ENCODE measurements at places on chromosomes 12 and 14.

GRCh38 chr12:56987011-56987410 lies 19.3 kb downstream of the ZBTB39 start:
- no peak for DNase-seq

- peak; percentile 90 for DNase-seq
Observed at GRCh38 chr12:104215638-104216297, at the start of gene TXNRD1. TSS of gene TXNRD1 (plus strand) at chr12:104215779. CDS start at chr12:104215803, 24 bp downstream.

GRCh38 chr14:30651937-30652336 lies 29.8 kb downstream of the SCFD1 start:
- no peak for DNase-seq

GRCh38 chr14:94867946-94868771 lies 98.2 kb upstream of the GSC start:
- no peak for DNase-seq

GRCh38 chr12:68932128-68932960 lies 627 bp downstream of the CPM start:
- peak; percentile 19 for DNase-seq

- peak; percentile 81 for DNase-seq
Observed at GRCh38 chr12:6606331-6607131, 648 bp downstream of the CHD4 start.

GRCh38 chr14:37447883-37448391 lies 147.1 kb downstream of the FOXA1 start:
- DNase-seq = no peak

DNA sequence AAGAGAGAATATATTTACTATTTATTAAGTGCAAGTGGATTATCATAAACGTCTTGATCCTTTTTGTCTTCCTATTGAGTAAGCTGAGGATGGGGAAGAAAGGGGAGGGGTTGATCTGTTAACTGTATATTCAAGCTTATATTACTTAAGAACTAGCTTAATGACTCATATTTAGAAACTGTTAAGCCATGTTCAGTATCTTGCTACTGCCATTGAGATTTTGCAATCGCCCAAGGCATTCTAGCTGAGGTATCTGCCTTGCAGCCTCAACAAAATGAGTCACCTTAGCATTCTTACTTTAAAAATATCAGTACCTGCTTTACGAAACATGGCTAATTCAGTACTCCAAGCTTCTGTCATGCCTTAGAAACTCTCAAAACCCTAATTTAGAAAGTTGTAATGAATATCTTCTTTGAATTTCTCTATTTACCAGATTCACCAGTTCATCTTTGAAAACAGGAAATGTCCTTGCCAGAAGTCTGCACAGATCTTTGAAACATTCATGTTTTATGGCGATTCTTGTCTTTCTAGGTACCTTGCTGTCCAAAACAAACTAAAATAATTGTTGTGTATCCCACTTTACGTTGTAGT lies 76.1 kb downstream of the ALG10B start:
- no peak for DNase-seq

GRCh38 chr14:30988509-30988908 lies 36.9 kb upstream of the AP4S1 start:
- DNase-seq = no peak

DNA sequence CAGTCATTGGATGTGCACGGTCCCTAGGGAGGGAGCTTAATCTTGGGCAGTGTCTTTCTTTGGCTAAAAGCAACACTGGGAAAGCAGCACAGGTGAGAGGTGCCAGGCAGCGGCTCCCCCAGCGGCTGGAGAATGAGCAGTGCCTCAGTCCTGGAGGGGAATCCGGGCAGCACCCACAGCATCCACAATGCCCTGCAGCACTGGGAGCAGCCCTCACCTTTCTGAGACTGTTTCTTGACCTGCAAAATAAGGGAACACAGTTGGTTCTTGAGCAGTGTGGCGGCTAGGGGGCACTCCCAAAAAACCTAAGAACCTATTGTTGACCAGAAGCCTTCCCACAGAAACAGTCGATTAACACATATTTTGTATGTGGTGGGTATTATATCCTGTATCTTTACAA lies 75.8 kb downstream of the SINHCAF start:
- no peak for DNase-seq

- DNase-seq = no peak
Observed at GRCh38 chr12:113929312-113929989, 36.7 kb downstream of the RBM19 start.

DNA sequence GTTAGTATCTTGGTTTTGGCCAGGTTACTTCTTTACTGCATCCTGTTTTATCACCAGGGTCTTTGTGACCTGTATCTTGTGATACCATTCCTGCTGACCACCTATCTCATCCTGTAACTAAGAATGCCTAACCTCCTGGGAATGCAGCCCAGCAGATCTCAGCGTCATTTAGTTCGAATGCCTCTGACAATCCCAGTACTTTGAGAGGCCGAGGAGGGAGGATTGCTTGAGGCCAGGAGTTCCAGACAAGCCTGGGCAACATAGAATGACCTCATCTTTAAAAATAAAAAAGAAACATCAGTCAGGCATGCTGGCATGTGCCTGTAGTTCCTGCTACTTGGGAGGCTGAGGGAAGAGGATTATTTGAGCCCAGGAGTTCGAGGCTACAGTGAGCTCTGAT lies 206.5 kb downstream of the SUDS3 start:
- DNase-seq = no peak

- DNase-seq = no peak
Observed at GRCh38 chr12:91926848-91927247, 218.8 kb downstream of the BTG1 start.

DNA sequence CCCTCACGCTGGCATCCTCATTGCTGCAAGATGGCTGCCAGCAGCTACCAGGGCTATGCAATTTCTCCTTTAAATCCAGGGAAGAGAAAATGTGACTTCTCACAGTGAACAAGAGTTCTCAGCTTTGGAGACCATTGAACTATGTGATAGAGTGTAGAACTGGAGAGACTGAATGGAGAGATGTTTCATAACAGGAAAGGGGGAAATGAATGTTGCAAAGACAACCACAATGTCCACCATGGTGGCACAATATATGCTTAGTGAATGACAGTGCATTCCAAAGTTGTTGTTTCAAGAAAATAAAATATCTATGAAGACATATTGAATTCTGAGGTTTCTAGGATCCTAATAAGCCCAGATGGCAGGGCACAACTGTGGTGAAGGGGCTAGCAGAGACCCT lies 13.2 kb upstream of the COCH start:
- no peak for DNase-seq

GRCh38 chr12:67989184-67989920 lies at the start of gene IFNG-AS1:
TSS of gene IFNG-AS1 (plus strand) at chr12:67989447.
- DNase-seq = peak; percentile 31

DNA sequence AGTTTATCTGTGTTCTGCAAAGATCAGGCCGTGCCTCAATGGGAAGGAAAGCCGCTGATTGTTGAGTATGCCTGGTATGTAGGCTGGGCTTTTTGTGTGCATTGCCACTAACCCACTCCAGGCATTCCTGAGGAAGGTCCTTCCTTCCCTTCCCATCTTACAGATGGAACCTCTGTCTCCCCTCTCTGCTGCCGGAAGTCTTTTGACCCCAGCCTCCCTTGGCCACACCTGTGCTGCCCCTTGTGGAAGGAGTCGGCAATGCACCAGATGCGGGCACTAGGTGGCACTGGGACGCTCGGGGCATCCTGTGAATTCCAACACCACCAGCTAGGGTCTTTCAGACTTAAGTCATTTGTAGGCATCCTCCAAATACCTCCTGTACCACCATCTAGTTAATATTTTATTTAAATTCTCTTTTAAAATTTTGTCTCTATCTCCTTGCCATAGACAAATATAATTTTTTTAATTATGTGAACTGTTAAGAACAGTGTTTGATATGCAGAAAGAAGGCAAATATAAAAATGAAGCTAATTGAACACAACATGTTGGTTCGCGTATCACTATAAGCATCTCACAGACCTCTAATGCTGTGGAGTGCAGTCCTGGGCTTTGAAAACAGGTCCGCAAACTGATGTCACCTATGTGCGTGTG lies 99.6 kb downstream of the RIN3 start:
- DNase-seq = peak; percentile 84

GRCh38 chr14:88424573-88424972 lies 39.1 kb downstream of the SPATA7 start:
- no peak for DNase-seq

DNA sequence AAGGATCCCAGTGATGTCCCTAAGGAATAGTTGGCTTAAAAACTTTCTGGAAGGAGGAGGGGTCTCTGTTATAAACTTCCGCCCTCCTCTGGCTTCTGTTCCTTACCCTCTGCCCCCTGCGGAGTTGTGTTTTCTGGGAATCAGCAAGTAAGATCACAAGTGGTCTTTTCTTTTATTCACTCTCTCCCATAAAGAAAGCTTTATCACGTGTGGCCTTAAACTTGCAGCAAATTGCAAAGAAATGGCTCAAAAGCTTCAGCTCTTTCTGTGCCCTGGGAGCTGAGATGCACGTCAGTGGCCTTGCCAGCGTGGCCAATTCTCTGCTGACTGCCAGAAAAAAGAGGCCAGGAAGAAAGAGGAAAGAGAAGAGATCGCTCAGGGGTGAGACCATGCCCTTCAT lies at the start of gene SLCO1C1:
Gene SLCO1C1, plus strand, starts transcription at position 101 of the 400 bp plus-strand sequence. CDS start 4,245 bp downstream, outside the sequence.
- no peak for DNase-seq

DNA sequence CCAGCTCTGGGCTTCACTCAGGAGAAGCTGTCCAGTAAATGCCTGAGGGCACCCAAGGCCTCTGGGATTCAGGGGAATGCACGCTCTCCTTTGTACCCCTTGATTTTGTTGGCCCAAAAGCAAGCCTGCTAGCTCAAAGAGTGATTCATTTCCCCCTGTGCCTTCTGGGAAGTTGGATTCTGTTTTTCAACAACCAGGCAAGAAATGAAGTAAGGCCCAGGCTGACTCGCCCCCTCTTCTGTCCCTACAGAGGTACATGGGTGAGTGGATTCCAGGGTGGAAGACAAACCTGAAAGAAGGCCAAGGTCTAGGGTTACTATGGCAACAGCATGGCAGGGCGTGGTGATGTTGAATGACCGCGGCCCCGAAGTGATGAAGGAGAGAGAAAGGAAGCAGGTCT lies 9.3 kb upstream of the SERPINA5 start:
- no peak for DNase-seq

- DNase-seq = no peak
Observed at GRCh38 chr14:69303086-69303485, 43.1 kb downstream of the GALNT16 start.

DNA sequence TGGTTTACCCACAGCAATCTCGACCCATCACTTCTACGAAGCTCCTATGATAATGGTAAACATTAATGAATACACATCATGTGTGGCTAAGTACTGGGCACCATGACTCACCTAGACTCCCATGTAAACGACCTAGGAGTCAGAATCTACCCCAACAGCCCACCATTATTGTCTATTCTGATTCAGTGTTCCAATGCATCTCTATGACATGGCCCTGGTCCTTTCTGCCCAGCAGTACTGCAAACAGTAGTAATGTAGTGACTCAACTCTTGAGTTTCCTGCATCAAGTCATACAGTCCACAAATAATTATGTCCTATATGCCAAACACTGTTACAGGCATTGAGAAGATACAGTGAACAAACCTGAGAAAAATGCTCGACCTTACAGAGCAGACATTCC lies 14.6 kb downstream of the GTF2A1 start:
- DNase-seq = no peak

GRCh38 chr14:66378712-66379505 lies 107.3 kb upstream of the CCDC196 start:
- DNase-seq = no peak

- no peak for DNase-seq
Observed at GRCh38 chr12:17489452-17489851, 600.5 kb downstream of the RERGL start.

- DNase-seq = no peak
Observed at GRCh38 chr12:79183926-79184325, 319.4 kb downstream of the SYT1 start.

DNA sequence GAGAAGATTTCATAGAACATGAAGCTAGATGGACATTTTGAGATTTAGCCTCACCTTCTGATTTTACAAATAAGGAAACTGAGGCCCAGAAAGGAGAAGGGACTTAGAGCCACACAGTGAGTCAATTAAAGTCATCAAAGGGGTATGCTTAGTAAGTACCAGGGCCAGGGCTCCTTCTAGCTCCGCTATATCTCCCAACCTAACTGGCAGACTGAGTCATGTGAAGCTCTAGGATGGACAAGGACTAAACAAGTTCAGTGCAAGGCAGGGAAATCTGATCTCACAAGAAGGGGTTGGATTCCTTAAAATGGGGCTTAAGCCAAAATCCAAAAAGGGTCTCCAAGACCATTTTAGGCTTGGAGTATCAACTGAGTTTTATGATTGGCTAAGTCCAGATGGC lies 215.8 kb downstream of the PHLDA1 start:
- no peak for DNase-seq

GRCh38 chr14:71212683-71213107 lies 305.4 kb downstream of the PCNX1 start:
- no peak for DNase-seq

- no peak for DNase-seq
Observed at GRCh38 chr12:2411616-2412304, 359.0 kb downstream of the CACNA1C start.

DNA sequence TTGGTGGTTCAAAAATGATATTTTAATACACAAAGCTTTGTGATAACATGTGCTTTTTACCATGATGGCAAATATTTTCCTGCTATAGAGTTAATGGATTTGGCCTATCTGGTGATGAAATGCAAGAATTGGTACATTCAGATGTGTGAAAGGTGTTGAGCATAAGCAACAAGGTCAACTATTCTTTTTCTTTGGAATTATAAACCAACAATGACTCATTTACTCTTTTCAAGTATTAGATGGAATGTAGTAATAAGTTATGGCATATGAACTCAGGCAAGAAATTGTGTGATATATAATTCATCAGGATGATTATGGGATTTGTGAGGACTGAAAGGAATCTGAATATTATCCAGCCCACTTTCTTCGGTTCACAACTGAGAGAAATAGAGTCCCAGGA lies 471.4 kb downstream of the ETNK1 start:
- no peak for DNase-seq

DNA sequence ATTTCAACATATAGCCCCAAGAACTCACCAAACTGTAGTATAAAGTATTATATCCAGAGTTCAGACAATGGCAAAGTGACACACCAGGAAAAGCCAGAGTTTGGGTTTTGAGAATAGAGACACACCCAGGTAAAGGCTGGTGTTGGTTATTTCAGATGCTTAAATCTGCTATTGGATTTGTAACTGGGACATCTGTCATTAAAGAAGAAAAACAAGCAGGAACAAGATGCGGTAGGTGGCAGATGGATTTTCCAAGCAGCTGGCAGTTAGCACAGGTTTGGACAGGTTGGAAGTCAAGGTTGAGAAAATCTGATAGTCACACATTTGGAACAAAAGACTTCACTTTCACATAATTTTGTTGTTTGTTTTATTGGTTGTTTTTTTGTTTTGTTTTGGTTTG lies 14.4 kb upstream of the CDK17 start:
- no peak for DNase-seq

DNA sequence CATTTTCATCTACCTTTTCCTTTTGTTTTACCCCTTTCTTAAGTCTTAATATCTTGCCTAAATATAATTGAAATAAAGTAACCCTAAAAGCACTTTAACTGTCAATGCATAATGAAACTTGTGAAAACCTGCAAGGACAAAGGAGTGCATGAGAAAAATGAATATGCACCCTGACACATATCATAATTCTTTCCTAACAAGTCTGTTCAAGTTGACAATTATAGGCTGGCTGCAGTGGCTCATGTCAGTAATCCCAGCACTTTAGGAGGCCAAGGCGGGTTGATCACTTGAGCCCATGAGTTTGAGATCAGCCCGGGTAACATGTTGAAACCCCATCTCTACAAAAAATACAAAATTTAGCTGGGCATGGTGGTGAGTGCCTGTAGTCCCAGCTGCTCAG lies 65.4 kb downstream of the FGD6 start:
- no peak for DNase-seq

- DNase-seq = no peak
Observed at GRCh38 chr12:67890726-67891258, 98.5 kb upstream of the IFNG-AS1 start.

GRCh38 chr12:78384541-78384940 lies 480.0 kb upstream of the SYT1 start:
- no peak for DNase-seq
